ENCODE measurements at places on chromosomes 3 and 15. TPM values are rescaled to one million over a fixed set of nuclear protein-coding genes. Genes with fewer than 3 reads are reported as not detected.

Gene LRRK1
- total RNA-seq: 1.2 TPM

Gene AP3B2
- total RNA-seq: 7.5 TPM

Gene CCR5
- total RNA-seq: 0.29 TPM

DNA sequence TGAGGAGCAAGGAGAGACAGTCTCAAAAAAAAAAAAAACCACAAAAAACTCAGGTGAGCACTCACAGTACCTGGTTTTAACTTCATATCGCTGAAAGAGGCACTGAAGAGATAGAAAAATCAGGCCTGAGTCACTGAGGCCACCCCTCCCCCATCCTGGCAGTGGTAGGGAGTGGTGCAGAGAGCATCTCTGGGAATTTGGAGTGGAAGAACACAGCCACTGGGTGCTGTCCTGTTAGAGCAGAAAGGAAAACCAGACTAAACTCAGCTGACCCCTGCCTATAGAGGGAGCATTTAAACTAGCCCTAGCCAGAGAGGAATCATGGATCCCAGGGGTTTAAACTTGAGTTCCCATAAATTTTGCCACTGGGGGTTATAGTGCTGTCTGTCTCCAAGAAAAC, 22.2 kb upstream of the DNAJC13 start:
- DNase-seq: no peak

DNA sequence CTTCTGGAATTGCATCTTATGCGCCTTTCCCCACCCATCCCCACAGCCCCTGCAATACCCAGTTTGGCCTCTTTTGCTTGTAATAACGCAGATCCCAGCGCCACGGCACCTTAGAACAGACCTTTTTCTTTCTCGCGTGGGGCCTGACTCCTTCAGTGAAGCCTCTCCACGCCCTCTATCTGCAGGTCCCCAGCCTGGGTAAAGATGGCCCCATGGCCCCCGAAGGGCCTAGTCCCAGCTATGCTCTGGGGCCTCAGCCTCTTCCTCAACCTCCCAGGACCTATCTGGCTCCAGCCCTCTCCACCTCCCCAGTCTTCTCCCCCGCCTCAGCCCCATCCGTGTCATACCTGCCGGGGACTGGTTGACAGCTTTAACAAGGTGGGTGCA, 594 bp downstream of the CRELD1 start:
- DNase-seq: no peak

DNA sequence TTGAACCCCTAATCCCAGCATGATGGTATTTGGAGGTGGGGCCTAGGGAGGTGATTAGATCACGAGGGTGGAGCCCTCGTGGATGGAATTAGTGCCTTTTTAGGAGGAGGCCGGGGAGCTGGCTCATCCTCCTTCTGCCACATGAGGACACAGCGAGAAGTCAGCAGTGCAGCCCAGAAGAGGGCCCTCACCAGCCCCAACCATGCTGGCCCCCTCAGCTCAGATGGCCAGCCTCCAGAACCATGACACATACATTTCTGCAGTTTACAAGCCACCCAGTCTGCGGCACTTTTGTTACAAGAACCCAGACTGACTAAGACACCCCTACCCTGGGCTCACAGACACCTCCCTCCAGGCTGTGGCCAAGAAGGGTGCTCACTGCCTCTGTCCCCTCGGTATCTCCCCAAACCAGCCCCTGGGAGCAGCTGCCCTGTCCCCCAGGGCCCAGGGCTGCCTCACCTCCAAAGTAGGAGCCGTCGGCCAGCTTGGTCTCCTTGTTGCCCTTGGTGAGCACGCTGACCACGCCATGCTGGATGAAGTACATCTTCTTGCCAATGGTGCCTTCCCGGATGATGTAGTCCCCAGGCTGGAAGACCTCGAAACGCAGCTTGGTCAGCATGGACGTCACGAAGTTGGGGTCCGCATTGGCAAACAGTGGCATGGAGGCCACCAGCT, 44.1 kb downstream of the HCN4 start:
- DNase-seq: no peak

DNA sequence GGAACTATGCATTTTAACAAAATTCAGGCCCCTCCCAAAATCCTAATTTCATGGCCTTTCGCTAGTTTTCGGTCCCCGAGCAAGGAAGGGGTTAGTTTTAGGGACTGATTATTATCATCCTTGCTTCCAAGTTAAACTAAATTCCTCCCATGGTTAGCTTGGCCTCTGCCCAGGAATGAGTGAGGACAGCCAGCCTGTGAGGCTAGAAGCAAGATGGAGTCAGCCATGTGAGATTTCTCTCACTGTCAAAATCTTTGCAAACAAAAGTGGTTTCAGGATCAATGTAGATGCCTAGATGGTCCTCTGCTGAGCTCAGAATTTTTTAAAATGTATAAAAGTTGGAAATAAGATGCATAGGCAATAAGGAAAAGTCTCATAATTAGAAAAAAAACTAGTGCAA, 208.9 kb downstream of the RSL24D1 start:
- DNase-seq: no peak
